ENCODE measurements at places on chromosomes 12 and 14. TPM values are rescaled to one million over a fixed set of nuclear protein-coding genes. Genes with fewer than 3 reads are reported as not detected.

The HRK gene
- not detected for total RNA-seq

The BCL2L2 gene
- 35.4 TPM for total RNA-seq

- peaks cover 57% of the 10 kb centered on the region for H3K4me1 ChIP-seq
- H3K27me3 ChIP-seq = no peaks in the 10 kb centered on the region
- H3K36me3 ChIP-seq = no peaks in the 10 kb centered on the region
- no peak for DNase-seq
Observed at GRCh38 chr12:67270622-67271021, 1.5 kb downstream of the CAND1 start.

The ADAMTS20 gene
- not detected for total RNA-seq

- H3K36me3 ChIP-seq = no peaks in the 10 kb centered on the region
- no peak overlapping the region for H3K27ac ChIP-seq
- DNase-seq = no peak
- no peaks in the 10 kb centered on the region for H3K27me3 ChIP-seq
Observed at GRCh38 chr12:75716291-75717025, 205.0 kb upstream of the KRR1 start.

All from suprapubic skin (tissue), 4 donors.